ENCODE measurements at places on chromosomes 6 and 20.
A peak's percentile ranks its signal among the peaks of the same experiment; 100 is the strongest.

- DNase-seq = no peak
Observed at GRCh38 chr6:169838346-169839028, 87.1 kb downstream of the ERMARD start.

GRCh38 chr6:47031656-47032055, 10.5 kb downstream of the ADGRF1 start:
- no peak for DNase-seq

- DNase-seq = no peak
Observed at GRCh38 chr6:154613137-154613676, 102.7 kb upstream of the CNKSR3 start.

- no peak for DNase-seq
Observed at GRCh38 chr6:158819977-158820622, 932 bp upstream of the EZR start.

- no peak for DNase-seq
Observed at GRCh38 chr6:144647971-144648651, 363.0 kb downstream of the UTRN start.

GRCh38 chr6:168009331-168009730, 11.9 kb downstream of the KIF25 start:
- no peak for DNase-seq

DNA sequence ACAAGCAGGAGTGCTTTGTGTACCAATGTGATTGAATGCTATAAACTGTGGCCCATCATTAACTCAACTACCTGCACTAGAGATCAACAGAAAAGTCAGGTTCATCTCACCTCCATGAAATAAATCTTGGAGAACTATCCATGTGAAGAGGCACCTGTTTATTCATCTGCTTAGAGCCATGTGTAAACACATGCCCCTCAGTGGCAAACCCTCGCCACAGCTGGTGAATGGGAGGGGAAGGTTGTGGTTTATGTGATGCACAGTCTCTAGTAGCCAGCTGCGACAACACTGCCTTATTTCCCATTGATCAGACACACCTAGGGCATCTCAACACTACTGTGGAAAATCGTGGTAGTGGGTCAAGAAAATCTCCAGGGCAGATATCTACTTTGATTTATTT, 640.2 kb downstream of the PTPRT start:
- no peak for DNase-seq

GRCh38 chr6:6569811-6570164, 18.7 kb upstream of the LY86 start:
- DNase-seq = no peak

GRCh38 chr6:87483929-87484328, 11.2 kb downstream of the SLC35A1 start:
- DNase-seq = peak; percentile 70

DNA sequence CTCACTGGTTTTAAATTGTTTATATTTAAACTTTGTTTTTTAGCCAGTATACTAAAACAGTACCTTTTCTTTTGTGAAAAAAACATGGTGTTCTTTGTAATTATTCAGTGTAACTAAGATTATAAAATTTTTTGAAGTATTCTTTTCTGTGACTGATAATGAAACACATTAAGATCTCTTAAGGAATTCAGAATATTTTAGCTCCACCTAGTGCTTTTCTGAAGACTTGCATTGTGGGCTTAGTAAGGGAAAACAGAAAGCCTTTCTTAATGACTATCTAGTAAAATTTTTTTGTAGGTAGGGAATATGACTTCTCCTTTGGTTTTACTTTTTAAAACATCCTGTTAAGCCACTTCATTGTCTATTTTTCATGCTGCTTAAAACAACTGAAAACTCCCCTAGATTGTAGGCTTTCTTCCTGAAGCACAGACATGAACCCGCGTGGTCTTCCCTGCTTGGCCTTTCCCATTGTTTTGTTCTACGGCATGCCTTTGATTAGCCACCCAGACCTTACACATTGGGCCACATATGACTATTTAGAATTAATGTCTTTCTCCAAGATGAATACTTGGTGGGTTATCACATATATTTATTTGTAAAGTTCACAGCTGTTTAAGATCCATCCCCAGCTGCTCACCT, 72.1 kb downstream of the AFDN start:
- DNase-seq = no peak

GRCh38 chr6:140095532-140095931, 721.1 kb upstream of the CITED2 start:
- no peak for DNase-seq

GRCh38 chr6:130575557-130575956, 209.7 kb downstream of the TMEM200A start:
- no peak for DNase-seq

- no peak for DNase-seq
Observed at GRCh38 chr6:10534419-10534762, 13.2 kb downstream of the GCNT2 start.

- no peak for DNase-seq
Observed at GRCh38 chr6:169069356-169069755, 184.3 kb downstream of the THBS2 start.

GRCh38 chr20:61937146-61937962, 128.3 kb downstream of the TAF4 start:
- DNase-seq = no peak

GRCh38 chr6:166483573-166484250, 101.0 kb upstream of the MPC1 start:
- DNase-seq = no peak

GRCh38 chr20:19937218-19937617, 79.9 kb upstream of the NAA20 start:
- peak; percentile 21 for DNase-seq

GRCh38 chr6:39804466-39805065, 12.4 kb downstream of the DAAM2 start:
- no peak for DNase-seq

DNA sequence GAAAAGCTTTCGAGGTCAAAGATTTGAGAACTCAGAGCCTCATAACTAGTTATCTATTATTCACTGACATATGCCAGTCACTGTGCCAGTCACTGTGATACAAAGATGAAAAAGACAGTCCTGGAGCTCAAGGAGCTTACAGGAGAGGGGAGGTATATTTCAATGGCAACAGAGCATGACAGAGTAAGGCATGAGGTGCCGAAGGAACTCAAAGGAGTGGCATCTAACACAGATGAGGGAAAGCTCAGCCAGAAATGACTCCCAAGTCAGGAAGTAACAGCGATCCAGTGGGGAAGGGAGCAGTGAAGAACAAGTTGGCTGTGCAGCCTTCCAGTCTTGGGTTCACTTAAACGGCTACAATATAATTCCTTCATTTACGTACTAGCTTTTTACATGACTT, 46.6 kb downstream of the DTNBP1 start:
- no peak for DNase-seq

DNA sequence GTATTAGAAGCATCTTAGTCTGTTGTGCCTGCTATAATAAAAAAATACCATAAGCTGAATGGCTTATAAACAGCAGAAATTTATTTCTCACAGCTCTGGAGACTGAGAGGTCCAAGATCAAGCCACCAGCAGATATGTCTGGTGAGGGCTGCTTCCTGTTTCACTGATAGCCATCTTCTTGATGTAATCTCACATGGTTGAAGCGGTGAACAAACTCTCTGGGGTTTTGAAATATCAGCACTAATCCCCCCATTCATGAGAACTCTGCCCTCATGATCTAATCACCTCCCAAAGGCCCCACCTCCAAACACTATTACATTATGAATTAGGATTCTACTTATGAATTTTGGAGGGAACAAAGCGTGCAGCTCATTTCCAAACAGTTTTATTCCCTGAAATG, 11.6 kb upstream of the CLVS2 start:
- no peak for DNase-seq

- no peak for DNase-seq
Observed at GRCh38 chr6:141824350-141824749, 308.4 kb upstream of the GJE1 start.

- no peak for DNase-seq
Observed at GRCh38 chr6:84017709-84018452, 15.7 kb upstream of the MRAP2 start.

GRCh38 chr20:16392346-16392745, 180.9 kb downstream of the KIF16B start:
- no peak for DNase-seq

DNA sequence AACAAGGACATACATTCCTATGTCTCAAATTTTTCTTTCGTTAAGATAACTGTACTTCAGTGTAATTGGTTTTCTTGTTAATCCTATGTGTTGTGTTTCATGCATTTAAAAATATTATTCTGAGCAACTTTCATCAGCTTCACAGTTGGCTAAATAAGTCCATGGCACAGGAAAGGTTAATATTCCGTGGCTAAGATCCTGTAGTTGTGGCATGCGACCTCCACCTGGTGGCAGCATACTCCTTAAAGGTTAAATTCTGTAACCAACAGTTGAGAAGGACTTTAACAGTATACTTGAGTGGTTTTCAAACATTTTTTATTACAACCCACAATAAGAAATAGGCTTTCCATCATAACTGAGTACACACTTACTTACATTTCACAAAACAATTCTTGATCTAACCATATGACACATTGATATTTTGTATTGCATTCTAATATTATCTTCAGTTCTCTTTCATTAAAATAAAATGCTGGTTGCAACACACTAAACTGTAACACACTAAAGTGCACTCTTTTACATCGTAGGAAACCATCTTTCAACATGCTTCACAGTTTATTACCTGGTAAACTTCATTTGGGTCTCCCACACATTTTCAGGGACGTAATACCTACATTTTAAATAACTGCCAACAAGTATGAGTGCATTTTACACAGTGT, 118.3 kb downstream of the SLX4IP start:
- DNase-seq = no peak

DNA sequence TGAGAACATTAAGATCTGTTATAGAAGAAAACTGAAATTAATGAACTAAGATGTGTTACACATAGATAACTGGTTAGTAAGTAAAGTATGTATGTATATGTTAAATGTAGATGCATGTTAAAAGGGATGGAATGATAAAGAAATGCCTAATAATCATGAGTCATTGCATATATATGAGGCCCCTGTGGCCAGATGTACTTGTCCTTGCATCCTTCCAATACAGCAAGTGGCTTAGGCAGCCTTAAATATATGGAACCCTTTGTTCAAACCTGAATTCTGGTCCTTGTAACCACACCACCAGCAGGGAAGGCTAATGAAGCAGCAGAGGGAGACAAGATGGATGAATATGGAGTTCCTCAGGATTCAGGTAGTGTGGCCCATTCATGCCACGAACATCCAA, 9.8 kb upstream of the AKAP7 start:
- no peak for DNase-seq

GRCh38 chr6:169162249-169162648, 91.4 kb downstream of the THBS2 start:
- no peak for DNase-seq

GRCh38 chr6:65638047-65638831, 68.8 kb downstream of the EYS start:
- DNase-seq = no peak

GRCh38 chr6:131183427-131184095, 48.3 kb downstream of the AKAP7 start:
- no peak for DNase-seq

GRCh38 chr6:146381486-146381885, 162.1 kb upstream of the RAB32 start:
- DNase-seq = no peak

DNA sequence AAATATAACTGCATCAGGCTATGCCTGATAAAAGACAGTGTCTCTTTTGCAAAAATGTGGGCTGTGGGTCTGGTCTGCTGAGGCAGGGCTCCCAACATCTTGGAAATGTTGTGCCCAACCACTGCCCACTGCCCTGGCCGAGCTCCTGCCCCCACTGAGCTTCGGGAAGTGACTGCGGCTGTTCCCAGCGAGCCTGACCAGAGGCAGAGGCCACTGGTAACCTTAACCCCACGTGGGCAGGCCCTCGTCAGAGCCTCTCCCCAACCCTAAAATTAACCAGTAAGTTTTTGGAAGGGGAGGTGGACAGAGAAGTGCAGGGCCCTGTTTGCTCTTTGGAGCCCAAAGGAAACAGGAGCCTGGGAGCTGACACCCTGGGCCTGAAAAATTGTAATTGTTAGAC, 225.9 kb downstream of the MAFB start:
- DNase-seq = no peak

DNA sequence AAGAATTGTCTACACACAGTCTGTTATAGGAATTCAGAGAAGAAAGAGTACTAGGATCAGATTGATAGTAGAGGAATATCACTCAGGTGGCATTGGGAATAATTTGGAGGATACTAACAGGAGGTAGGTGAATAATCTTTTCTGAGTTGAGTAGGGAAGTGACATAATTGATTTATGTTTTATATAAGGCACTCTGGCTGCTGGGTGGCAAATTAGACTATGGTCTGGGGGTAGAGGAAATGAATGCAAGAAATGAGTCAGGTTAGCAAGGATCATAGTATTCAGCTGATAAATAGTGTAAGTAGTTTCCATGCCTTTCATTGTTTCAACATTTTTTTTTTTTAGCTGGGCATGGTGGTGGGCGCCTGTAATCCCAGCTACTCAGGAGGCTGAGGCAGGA, 113.3 kb downstream of the CDKAL1 start:
- no peak for DNase-seq

DNA sequence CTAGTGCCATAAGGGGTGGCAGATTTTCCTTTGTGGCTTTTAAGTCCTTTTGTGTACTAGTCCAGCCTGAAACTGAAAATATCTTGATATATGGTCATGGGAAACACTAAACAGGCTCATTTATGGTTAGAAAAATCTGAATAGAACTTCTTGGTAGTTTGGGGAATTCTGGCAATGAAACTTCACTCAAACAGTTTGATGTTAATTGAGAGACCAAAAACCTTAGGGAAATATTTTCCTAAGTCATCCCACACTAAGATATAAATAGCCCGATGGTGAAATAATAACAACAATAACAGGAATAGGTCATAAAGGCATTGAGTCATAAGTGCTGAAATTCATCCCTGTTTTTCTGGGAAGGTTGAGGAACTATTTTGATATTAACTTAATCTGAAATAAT, 146.2 kb upstream of the SMLR1 start:
- no peak for DNase-seq

DNA sequence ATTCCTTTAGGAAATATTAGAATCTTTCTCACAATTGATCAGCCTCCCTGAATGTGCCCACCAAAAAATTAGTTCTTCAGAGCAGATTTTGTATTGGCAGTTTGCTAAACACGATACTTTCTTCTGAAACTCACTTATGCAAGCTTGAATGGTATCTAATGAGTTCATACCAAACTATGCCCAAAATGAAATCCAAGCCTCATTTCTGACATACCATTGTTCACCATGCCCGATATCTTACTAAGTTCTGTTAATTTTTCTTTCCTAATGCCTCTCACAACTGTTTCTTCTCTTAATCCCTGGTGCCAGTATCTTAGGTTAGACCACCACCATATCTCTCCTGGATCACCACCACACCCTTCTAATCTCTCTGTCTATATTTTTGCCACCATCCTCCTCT, 755.9 kb downstream of the KIF16B start:
- no peak for DNase-seq

- DNase-seq = no peak
Observed at GRCh38 chr6:37371154-37372083, 17.6 kb downstream of the RNF8 start.

- no peak for DNase-seq
Observed at GRCh38 chr6:122753000-122753687, 26.4 kb upstream of the FABP7 start.

- no peak for DNase-seq
Observed at GRCh38 chr20:58584881-58585752, 66.0 kb upstream of the STX16 start.

All from HL-60 (cell line).